ENCODE measurements at places on chromosomes 11 and 22.

- no peak for DNase-seq
Measured at GRCh38 chr22:28977481-28977971, 84.1 kb downstream of the C22orf31 start.

GRCh38 chr11:62399172-62399877, 19.5 kb upstream of the SCGB1A1 start:
- DNase-seq = no peak

DNA sequence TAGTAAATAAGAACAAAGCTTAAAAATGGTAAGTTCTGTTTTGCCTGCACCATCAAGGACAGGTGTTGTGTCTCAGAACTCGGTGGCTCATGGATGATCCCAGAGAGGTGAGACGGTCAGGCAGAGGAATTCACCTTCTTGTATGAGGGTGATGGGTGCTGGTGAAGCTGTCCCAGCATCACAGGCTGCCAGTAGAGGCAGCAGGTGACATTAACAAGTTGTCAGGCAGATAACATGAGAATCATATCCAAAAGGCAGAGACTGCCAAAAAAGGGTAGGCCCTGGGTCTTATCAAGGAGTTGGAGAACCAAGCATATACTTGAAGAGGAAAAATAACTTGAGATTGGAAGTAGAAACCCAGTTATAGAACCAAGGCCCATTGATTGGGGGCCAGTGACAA, 437.8 kb downstream of the DYNC2H1 start:
- DNase-seq = no peak

GRCh38 chr11:104165014-104165413, 1.1 kb upstream of the PDGFD start:
- DNase-seq = no peak

DNA sequence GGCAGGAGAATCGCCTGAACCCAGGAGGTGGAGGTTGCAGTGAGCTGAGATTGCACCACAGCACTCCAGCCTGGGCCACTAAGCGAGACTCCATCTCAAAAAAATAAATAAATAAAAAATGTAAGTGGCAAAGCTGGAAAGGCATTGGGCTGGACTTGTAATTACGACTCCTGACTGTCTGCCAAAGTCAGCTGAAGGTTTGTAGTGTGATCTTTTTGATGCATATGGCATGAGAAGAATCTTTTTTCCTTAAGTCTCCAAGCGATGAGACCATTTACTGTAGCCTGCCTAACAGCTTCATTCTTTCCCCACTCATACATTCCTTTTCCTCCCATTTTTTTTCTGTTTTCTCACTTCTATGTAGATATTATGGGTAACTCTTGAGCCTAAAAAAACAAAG, 24.8 kb downstream of the CTNND1 start:
- no peak for DNase-seq

- DNase-seq = no peak
Measured at GRCh38 chr11:44608991-44609782, 43.7 kb downstream of the CD82 start.

- no peak for DNase-seq
Measured at GRCh38 chr11:12687740-12688139, 13.5 kb downstream of the TEAD1 start.

- no peak for DNase-seq
Measured at GRCh38 chr11:93000511-93001476, 31.3 kb downstream of the MTNR1B start.

DNA sequence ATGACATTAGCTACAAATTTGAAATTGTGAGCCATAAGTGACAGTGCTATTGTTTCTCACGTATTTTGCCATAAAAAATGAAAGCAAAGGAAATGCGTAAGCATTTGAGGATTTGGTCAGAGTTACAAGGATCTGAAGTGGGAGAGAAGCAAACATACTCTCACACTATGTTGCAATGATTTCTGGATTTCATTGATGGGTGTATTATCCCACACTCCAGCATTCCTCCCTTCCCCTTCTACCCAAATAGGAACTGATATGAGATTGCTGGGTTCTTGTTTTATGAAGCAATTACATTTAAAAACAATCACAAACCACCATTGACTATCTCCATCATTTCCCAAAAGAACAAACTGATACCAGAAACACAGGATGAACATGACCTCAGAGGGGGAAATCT, 314.0 kb upstream of the CTSC start:
- DNase-seq = no peak

- no peak for DNase-seq
Measured at GRCh38 chr11:118615976-118616371, 8.6 kb downstream of the PHLDB1 start.

GRCh38 chr11:20160425-20161229, at the start of gene DBX1:
TSS of gene DBX1 (minus strand) at chr11:20160475. CDS start at chr11:20160324, 151 bp downstream.
- DNase-seq = no peak

DNA sequence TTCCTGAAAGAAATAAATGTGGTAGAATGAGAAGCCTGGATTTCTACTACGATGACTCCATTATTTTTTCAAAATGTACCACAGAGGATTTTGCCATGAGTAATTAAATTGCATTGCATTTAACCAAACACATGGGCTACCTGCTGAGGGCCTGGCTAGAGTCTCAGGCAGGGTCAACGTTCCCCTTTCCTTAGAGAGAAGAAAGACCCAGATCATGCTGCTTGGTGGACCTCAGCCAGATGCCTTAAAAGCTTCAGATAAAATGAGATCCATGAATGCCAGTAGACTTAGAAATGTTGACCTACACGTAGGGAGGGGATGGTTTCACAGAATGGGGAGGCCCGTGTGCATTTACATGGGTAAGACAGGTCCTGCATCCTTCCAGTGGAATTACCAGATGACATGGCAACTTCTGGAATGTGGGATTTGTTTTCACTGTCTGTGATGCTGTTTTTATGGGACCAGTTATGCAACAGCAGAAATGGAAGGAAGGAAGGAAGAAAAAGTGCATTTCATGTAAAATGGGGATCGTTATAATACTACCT, 1069.4 kb downstream of the NTM start:
- no peak for DNase-seq

DNA sequence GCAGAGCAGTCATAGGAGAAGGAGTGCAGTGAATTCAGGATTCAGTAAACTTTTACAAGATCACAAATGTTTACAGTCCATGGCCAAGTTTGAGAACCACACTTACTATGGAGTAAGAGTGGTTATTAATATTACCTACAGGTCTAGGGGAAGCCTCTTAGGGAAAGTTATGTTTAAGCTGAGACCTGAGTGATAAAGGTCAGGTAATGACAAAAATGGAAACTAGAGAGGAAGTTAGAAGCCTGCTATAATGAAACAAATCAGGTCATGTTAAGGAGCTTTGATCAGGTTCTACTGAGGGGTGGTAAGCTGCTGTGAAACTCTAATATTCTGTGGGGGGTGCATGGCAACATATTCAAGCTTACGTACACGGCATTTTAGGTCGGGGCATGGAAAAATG, 32.5 kb upstream of the SLC22A9 start:
- no peak for DNase-seq

- no peak for DNase-seq
Measured at GRCh38 chr11:126432525-126432924, 77.0 kb downstream of the ST3GAL4 start.

- DNase-seq = no peak
Measured at GRCh38 chr11:43649501-43649900, 31.0 kb upstream of the HSD17B12 start.

DNA sequence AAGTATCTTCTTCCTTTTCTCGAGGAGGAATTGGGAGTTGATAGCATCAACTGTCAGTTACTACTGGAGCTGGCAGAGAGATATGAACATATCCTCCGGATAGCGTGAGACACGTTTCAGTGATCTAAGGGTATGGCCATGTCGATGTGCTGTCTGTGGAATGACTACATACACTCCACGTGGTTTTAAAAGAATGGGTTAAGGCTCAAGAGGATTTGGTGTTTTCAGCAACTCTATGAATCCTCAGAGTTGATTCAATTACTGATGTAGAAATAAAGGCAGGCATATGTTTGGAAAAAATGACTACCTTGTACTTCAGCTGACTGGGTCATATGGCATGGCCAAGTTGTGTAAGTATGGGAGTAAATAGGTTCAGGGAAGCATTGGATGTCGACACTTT, 22.9 kb downstream of the MMP13 start:
- DNase-seq = no peak

GRCh38 chr22:48592066-48592345, 1235.7 kb downstream of the BRD1 start:
- DNase-seq = no peak

GRCh38 chr11:131146827-131147490, 223.5 kb upstream of the NTM start:
- no peak for DNase-seq

GRCh38 chr11:2678396-2678795, 21.4 kb downstream of the KCNQ1OT1 start:
- DNase-seq = no peak

- no peak for DNase-seq
Measured at GRCh38 chr11:130166457-130166784, 6.8 kb downstream of the ST14 start.

DNA sequence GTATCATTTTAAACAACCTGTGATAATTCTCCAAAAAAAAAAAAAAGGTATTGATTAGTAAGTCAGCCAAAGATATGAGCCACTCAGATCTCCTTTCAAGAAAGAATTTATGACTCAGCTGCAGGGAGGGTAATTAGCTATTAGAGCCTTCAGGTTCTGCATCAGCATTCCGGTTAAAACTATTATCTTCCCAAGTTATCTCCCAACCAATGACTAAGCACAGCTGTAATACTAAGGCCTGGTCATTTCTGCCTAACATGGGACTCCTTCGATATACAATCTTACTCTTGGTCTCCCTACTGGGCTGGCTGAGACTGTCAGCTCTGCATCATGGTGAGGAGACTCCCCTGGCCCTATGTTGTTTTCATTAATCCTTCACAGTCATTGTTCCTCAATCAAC, 60.4 kb downstream of the SBF2 start:
- no peak for DNase-seq

DNA sequence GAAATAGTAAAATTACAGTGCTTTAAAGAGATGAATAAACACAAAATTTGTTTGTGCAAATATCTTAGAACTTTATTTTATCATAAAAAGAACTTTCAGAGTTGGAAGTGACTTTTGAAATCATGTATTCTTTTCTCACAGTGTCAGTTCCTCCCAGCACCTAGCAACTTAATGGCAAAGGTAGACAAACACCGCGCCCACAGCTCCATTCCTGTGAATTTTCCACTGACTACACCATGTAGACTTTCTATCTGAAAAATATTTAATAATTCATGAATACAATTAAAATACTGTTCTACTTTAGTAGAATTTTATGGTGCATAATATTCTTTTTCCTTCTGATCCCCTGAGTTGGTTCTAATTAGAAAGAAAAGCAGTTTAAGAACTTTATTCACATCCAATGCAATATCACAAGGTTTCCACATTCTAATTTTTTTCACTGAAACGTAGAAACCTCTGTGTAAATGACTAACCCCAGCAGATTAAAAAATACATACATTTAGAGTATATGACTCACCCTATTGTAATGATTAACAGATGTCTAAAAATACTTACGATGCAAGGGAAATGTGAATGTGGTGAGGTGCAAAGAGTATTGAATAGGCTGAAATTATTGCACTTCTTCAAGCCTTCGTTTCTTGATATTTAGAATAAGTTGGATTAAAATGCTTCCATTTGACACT, 218.2 kb upstream of the CCDC179 start:
- DNase-seq = no peak

GRCh38 chr22:26430600-26430999, 1.5 kb downstream of the ASPHD2 start:
- no peak for DNase-seq

GRCh38 chr11:132119573-132119972, 749.2 kb downstream of the NTM start:
- DNase-seq = no peak

GRCh38 chr11:396511-396947, 2.5 kb downstream of the PKP3 start:
- no peak for DNase-seq

Data from activated CD4-positive, alpha-beta T cell treated with anti-CD3 and anti-CD28 coated beads for 24 hours (primary cell).